Progenitor cell of endocrine pancreas (in vitro differentiated cells): ENCODE measurements at places on chromosomes 3 and 15. TPM values are rescaled to one million over a fixed set of nuclear protein-coding genes. Genes with fewer than 3 reads are reported as not detected.

Gene LPCAT4
- 65.7 and 68.2 TPM in 2 replicates for total RNA-seq

Gene SMAD6
- total RNA-seq = 35.5 and 38.9 TPM in 2 replicates

Gene ANKUB1
- not detected in 2 replicates for total RNA-seq

Gene ARPP21
- not detected in 2 replicates for total RNA-seq

Gene REC114
- total RNA-seq = not detected in 2 replicates

Gene CADM2
- total RNA-seq = 4.4 and 5.8 TPM in 2 replicates

Gene LMOD3
- total RNA-seq = not detected in 2 replicates

Gene MASP1
- total RNA-seq = 0.60 and 1.6 TPM in 2 replicates

Gene NR1I2
- total RNA-seq = 0.62 and 1.0 TPM in 2 replicates

Gene BSN
- 3.0 and 3.8 TPM in 2 replicates for total RNA-seq

Gene KLHL40
- total RNA-seq = not detected in 2 replicates

Gene CXCR6
- total RNA-seq = not detected in 2 replicates

Gene SLC12A1
- 0.16 TPM in 1 of 2 replicates, not detected in the other for total RNA-seq
